ENCODE measurements at places on chromosomes 6 and 20. TPM values are rescaled to one million over a fixed set of nuclear protein-coding genes. Genes with fewer than 3 reads are reported as not detected.

- DNase-seq = no peak
These were observed 7.7 kb downstream of the SPATA2 start for GRCh38 chr20:49907405-49908257.

DNA sequence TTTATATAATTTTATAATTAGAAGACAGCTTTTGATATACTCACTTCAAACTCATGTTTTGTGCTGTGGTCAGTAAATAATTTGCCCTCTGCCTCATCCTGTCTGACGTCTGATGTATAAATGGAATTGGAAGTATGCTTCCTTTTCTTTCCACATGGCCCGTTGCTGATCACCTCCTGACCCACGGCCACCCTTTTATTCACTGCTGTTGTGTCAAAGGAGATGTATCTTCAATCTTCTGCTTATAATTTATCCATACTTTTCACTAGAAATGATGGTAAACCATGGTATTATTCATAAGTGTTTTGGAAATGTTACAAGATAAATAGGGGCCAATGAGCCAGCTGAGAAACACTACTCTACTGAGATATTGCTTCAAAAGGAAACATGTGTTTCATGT is 841.8 kb downstream of the PHF3 start:
- DNase-seq = no peak

DNA sequence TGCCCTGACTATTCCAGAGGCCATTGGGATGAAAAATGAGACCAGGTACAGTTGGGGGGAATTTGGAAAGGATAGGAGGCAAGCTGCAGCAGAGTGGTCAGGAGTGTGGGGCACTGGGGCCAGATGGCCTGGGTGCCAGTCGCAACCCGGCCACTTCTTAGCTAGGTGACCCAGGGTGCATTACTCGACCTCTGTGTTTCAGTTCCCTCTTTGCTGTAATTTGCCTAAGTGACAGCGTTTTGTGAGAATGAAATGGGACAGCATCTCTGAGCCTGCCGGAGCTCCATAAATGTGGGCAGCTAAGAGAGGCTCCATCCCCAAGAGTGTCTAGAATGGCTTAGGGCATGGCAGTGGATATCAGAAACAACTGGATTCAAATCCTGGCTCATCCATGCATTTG is 13.9 kb downstream of the LRFN2 start:
- no peak for DNase-seq

TPX2 gene
- total RNA-seq = 16.0 TPM

PGC gene
- total RNA-seq = not detected

- no peak for DNase-seq
These were observed 5.4 kb upstream of the TUBB2A start for GRCh38 chr6:3162565-3163247.

SUPT3H gene
- total RNA-seq = 25.1 TPM

MCM8 gene
- 5.1 TPM for total RNA-seq

GRCh38 chr6:72446430-72446829 is 175.4 kb upstream of the KCNQ5 start:
- no peak for DNase-seq

All from kidney epithelial cell (primary cell).